ENCODE measurements at places on chromosomes 13 and 19.
A peak's percentile ranks its signal among the peaks of the same experiment; 100 is the strongest.

DNA sequence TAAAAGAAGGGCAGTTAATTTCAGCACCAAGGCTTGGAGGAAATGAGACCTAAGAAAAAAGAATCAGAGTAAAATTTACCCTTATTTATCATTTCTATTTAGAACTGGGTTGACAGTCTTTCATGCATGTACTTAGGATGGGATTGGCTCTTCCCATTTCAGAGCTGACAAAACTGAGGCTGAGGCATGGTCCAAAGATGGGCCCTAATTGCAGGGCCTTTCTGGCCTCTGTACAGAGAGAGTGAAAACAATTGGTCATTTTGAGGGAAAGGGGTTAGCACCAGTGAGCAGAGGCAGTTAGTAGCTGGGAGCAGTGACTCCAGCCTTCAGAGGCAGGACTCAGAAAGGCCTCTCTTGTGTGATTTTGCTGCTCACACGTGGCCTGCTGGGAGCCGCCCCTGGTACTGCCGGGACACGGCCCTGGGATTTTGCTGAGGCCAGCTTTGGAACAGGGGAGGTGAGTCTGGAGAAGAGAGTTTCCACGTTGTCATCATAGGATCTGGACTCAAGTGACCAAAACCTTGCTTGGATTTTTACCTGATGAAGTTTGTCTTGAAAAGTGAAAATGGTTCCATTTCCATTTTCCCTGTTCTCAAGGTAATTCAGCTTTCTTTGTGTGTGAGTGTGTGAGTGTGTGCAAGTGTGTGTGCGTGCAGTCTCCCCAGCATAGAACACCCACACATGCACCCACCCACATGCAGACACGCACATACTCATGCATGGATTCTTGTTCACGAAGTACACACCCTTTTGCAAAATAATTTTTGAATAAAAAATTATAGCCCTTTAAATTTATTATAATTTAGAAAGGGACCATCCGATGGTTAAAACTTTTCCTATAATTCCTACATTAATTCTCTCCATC is at the start of gene ZNF536:
Gene ZNF536 (plus strand): TSS at position 425 of the 865 bp plus-strand sequence. CDS start 71,179 bp downstream, outside the sequence.
- H3K36me3 ChIP-seq: no peaks in the 10 kb centered on the region
- H3K27ac ChIP-seq: no peak within 1 kb of the TSS
- H3K4me3 ChIP-seq: no peak within 1 kb of the TSS
- no peaks in the 10 kb centered on the region for H3K4me1 ChIP-seq
- DNase-seq: no peak
- peaks cover 29% of the 10 kb centered on the region for H3K27me3 ChIP-seq

DNA sequence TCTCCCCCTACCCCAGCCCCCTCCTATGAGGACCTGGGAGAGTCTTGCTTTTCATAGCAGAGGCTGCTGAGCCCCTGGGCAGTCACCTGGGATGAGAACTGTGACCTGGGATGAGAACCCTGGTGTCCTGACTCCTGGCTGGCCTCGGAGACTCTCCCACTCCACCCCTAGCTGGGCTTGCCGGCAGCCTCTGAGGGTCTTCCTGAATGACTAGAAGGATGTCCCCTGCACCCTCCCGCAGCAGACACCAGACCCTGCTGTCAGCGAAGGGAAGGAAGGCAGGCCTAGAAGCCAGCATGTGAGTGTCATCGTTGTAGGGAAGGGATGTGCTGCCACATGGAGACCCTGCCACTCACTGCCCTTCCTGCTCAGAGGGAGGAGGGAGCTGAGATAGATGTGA is 203.4 kb upstream of the ZNF536 start:
- DNase-seq: no peak
- no peak overlapping the region for H3K4me3 ChIP-seq
- no peaks in the 10 kb centered on the region for H3K27me3 ChIP-seq
- no peaks in the 10 kb centered on the region for H3K36me3 ChIP-seq
- no peak overlapping the region for H3K27ac ChIP-seq

- no peak for DNase-seq
- no peak overlapping the region for H3K4me3 ChIP-seq
- no peak overlapping the region for H3K27ac ChIP-seq
- no peaks in the 10 kb centered on the region for H3K27me3 ChIP-seq
These were observed 11.1 kb downstream of the PPP5C start for GRCh38 chr19:46357846-46358583.

DNA sequence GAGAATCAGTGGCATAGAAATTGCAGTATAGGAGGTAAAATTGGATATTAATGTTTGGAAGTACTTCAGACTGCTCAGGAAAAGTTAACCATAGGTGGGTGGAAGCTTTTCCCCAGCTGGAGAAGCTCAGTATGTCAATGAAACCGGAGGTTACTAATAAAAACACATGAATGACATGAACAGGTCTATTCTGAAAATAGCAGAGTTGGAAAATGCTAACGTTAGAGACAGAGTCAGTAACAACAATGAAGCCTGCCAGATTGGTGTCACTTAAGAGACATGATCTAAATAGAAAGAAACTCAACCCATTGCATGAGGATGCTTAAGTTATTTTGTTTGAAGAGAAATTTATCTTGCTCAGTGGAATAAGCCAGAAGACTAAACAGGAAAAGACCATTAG is 364.5 kb downstream of the DNAJC15 start:
- no peak overlapping the region for H3K27ac ChIP-seq
- no peak for DNase-seq
- H3K27me3 ChIP-seq: peaks cover 6% of the 10 kb centered on the region
- no peaks in the 10 kb centered on the region for H3K36me3 ChIP-seq
- no peaks in the 10 kb centered on the region for H3K4me1 ChIP-seq

DNA sequence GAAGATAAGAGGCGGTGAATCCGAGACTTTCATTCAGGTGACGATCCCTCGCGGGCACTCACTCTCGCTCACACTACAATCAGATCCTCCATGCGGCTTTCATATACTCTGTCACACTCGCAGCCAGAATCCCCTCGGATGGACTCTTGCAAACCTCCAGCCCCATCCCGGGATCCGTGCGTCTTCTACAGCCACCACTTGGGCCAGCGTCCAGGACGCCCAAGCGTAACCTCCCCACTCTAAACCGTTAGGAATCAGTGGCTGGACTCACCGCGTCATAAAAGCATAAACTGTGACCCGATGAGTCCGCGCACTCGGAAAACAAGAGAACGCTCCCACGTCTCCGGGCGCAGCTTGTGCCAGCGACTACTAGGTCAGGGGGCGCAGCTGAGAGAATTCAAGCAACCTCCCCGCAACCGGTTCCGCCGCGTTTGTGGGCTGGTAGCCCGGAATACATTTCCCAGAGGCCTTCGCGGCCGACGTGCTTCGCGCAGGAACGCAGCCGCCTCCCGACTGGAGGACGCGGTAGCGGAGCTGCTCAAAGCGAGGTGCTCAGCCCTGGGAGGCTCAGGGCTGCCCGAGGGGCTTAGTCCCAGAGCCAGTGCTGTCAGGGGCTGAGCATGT is 27.6 kb downstream of the ZNF607 start:
- H3K36me3 ChIP-seq: peaks cover 7% of the 10 kb centered on the region
- no peaks in the 10 kb centered on the region for H3K27me3 ChIP-seq
- H3K4me1 ChIP-seq: peaks cover 7% of the 10 kb centered on the region
- DNase-seq: peak; percentile 84

All from activated naive CD8-positive, alpha-beta T cell treated with anti-CD3 and anti-CD28 coated beads, Interleukin-2, amount 10 ng/mL, durations not matched to agents 7 days and 5 days (primary cell).